ENCODE measurements at places on chromosomes 16 and 17. TPM values are rescaled to one million over a fixed set of nuclear protein-coding genes. Genes with fewer than 3 reads are reported as not detected.

TMEM238L gene
- total RNA-seq = not detected

DNA sequence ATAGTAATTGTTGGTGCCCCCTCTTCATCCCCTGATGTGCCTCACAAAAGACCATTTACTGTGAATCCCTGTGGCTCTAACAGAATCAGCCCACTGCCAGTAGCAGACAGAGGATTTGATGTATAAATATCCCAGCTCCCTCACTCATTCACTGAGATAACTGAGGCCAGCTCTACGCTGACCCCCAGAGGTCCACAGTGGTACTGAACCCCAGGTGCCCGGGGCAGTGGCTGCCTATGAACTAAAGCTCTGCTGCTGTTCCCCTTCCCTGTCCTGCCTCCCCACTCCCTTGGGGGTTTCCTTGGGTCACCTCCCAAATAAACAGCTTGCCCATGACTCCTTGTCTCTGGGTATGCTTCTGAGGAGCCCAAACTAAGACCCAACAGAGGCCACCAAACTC is 295.8 kb downstream of the FOXL1 start:
- H3K4me1 ChIP-seq = no peaks in the 10 kb centered on the region
- no peak for DNase-seq
- peaks cover 49% of the 10 kb centered on the region for H3K27me3 ChIP-seq
- H3K36me3 ChIP-seq = no peaks in the 10 kb centered on the region
- no peak overlapping the region for H3K27ac ChIP-seq

GRCh38 chr16:17155485-17155884 is 315.3 kb downstream of the XYLT1 start:
- H3K27me3 ChIP-seq = peaks cover 8% of the 10 kb centered on the region
- H3K4me3 ChIP-seq = no peak overlapping the region
- no peaks in the 10 kb centered on the region for H3K4me1 ChIP-seq

- H3K27ac ChIP-seq = no peak overlapping the region
- no peak overlapping the region for H3K4me3 ChIP-seq
- H3K27me3 ChIP-seq = no peaks in the 10 kb centered on the region
Observed at GRCh38 chr17:258045-258734, 76.7 kb upstream of the DOC2B start.

DNA sequence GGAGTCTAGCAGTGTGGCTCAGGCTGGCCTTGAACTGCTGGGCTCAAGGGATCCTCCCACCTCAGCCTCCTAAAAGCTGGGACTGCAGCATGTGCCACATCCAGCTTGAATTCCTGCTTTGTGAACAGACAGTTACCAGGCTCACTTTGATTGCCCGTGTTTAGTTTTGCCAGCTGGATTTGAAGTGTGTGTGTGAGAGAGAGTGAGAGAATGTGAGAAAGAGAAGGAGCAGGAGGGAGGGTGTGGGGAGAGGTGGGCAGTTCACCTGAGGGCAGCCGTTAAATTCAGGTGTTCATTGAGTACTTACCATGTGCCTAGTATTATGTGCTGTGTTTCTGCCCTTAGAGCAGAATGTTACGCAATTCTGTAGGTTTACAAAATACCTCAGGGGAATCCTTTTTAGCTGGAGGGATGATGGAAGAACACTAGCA is 4.7 kb downstream of the DUSP14 start:
- no peak overlapping the region for H3K4me3 ChIP-seq
- H3K4me1 ChIP-seq = peaks cover 61% of the 10 kb centered on the region
- H3K36me3 ChIP-seq = no peaks in the 10 kb centered on the region
- DNase-seq = peak; percentile 51
- H3K27me3 ChIP-seq = no peaks in the 10 kb centered on the region
- peak overlapping the region; percentile 67 for H3K27ac ChIP-seq

- H3K27me3 ChIP-seq = peaks cover 77% of the 10 kb centered on the region
- H3K4me1 ChIP-seq = no peaks in the 10 kb centered on the region
- no peaks in the 10 kb centered on the region for H3K36me3 ChIP-seq
- no peak for DNase-seq
Observed at GRCh38 chr17:1164935-1165556, 14.7 kb downstream of the ABR start.

GOSR1 gene
- 44.6 TPM for total RNA-seq

DNA sequence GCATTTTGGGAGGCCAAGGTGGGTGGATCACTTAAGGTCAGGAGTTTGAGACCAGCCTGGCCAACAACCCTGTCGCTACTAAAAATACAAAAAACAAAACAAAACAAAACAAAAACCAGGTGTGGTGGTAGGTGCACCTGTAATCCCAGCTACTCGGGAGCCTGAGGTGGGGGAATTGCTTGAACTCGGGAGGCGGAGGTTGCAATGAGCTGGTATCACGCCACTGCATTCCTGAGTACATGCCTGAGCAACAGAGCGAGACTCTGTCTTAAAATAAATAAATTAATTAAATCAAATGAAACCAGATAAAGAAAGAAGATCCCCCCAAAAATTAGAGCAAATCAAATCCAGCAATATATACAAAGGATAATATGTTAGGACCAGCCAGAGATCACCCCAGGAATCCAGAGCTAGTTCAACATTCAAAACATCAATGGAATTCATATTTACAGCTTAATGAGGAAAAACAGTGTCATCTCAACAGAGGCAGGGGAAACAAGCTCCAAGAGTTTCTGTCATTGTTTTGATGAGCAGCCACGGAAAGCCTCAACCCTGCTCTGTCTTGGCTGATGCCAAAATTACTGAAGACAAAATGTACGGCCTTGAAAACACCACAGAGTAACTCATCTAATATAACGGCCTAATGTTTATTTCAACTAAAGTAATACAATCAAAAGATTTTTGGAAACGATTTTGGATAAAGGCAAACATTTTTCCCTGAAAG is 3.7 kb downstream of the PEMT start:
- H3K4me1 ChIP-seq = peaks cover 28% of the 10 kb centered on the region
- no peak for DNase-seq
- H3K27ac ChIP-seq = no peak overlapping the region
- no peaks in the 10 kb centered on the region for H3K27me3 ChIP-seq

MAPT gene
- total RNA-seq = 2.1 TPM

DNA sequence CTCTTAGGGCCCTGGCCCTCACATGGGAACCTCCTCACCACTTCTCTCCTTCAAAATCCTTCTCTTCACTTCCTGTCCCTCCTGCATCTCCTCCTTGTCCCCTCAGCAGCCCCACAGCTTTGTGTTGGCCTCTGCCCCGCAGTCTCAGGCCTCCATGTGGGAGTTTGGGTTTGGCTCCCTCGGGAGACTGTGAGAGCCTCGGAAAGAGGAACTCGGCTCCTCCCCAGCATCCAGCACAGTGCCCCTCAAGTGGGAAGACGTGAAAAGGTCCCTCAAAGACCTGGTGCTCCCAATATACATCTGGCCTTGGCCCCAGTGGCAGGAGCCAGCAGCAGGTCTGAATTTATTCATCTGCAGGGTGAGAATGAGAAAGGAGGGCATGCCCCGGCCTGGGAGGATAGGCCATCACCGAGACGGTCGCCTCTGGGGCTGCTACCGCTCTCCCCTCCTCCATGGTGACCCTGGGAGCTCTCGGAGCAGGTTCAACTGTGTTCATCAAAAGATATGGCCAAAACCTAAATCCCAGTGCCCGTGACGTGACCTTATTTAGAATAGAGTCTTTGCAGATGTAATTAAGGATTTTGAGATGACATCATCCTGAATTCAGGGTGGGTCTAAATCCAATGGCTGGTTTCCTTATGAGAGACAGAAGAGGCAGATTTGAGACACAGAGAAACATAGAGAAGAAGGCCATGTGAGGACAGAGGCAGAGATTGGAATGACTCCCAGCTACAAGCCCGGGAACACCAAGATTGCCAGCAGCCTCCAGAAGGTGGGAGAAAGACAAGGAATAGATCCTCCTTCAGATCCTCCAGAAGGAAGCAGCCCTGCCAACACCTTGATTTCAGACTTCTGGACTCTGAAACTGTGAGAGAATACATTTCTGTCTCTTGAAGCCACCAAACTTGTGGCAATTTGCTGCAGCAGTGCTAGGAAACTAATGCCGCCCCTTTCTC is 135.1 kb downstream of the MRM1 start:
- no peak overlapping the region for H3K4me3 ChIP-seq
- H3K36me3 ChIP-seq = no peaks in the 10 kb centered on the region
- no peak overlapping the region for H3K27ac ChIP-seq
- no peaks in the 10 kb centered on the region for H3K4me1 ChIP-seq
- H3K27me3 ChIP-seq = peaks cover 52% of the 10 kb centered on the region
- DNase-seq = no peak

GRCh38 chr16:15466131-15466530 is 31.7 kb downstream of the BMERB1 start:
- DNase-seq = no peak
- no peak overlapping the region for H3K27ac ChIP-seq
- H3K27me3 ChIP-seq = no peaks in the 10 kb centered on the region
- no peak overlapping the region for H3K4me3 ChIP-seq

GRCh38 chr17:62855156-62855555 is 47.0 kb upstream of the MARCHF10 start:
- H3K27me3 ChIP-seq = peaks cover 12% of the 10 kb centered on the region
- no peaks in the 10 kb centered on the region for H3K36me3 ChIP-seq
- no peak overlapping the region for H3K4me3 ChIP-seq
- no peaks in the 10 kb centered on the region for H3K4me1 ChIP-seq

GRCh38 chr17:4358154-4358553 is 8.3 kb downstream of the UBE2G1 start:
- no peaks in the 10 kb centered on the region for H3K27me3 ChIP-seq
- H3K27ac ChIP-seq = no peak overlapping the region
- peaks cover 5% of the 10 kb centered on the region for H3K36me3 ChIP-seq
- H3K4me3 ChIP-seq = no peak overlapping the region
- no peak for DNase-seq

DNA sequence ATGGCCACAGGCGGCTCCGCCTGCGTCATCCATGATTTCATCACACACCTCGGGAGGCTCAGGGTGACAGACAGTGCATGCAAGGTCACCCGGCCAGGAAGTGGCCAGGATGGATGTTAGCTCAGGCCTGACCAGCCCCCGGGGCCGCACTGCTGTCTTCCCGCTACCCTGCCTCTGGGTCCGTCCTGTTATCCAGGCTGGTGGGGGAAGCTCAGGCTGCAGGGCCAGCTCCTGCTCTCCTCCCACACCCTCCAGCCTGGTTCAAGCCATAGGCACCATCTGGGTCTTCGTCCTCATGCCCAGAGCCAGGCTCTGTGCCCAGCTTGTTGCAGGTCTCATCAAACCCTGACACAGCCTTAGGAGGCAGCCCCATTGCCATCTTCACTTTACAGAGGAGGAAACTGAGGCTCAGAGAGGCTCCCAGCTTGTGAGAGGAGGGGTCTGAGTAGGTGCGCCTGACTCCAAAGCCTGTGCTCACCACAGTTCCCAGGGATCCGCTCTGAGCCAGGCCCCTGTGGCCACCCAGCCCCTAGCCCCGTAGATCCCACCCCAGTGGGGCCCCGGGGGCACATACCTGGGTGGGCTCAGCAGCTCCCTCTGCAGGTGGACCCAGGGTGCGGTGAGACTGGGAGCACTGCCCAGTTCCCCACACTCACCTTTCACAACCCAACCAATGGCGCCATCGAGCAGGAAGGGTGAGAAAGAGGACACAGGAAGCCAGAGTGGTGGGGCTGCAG is 412 bp upstream of the ADGRG3 start:
- H3K4me1 ChIP-seq = peaks cover 69% of the 10 kb centered on the region
- no peaks in the 10 kb centered on the region for H3K27me3 ChIP-seq
- peak; percentile 91 for DNase-seq
- H3K27ac ChIP-seq = peak overlapping the region; percentile 79
- H3K4me3 ChIP-seq = peak overlapping the region; percentile 60

GRCh38 chr17:70405492-70406220 is 236.3 kb downstream of the KCNJ2 start:
- H3K4me1 ChIP-seq = no peaks in the 10 kb centered on the region
- H3K27ac ChIP-seq = no peak overlapping the region
- no peaks in the 10 kb centered on the region for H3K36me3 ChIP-seq
- DNase-seq = no peak

GRCh38 chr17:40646791-40647623 is 611 bp downstream of the SMARCE1 start:
- H3K27me3 ChIP-seq = no peaks in the 10 kb centered on the region
- H3K4me1 ChIP-seq = peaks cover 41% of the 10 kb centered on the region
- 0 out of 2 replicates have a peak, but pooled peaks cover 2% of the 10 kb centered on the region for H3K36me3 ChIP-seq
- H3K27ac ChIP-seq = peak overlapping the region; percentile 96
- H3K4me3 ChIP-seq = peak overlapping the region; percentile 97

- no peak for DNase-seq
- no peaks in the 10 kb centered on the region for H3K4me1 ChIP-seq
- H3K27me3 ChIP-seq = no peaks in the 10 kb centered on the region
- H3K27ac ChIP-seq = no peak overlapping the region
- no peaks in the 10 kb centered on the region for H3K36me3 ChIP-seq
Observed at GRCh38 chr17:61144137-61144536, 255.5 kb upstream of the TBX2 start.

DNA sequence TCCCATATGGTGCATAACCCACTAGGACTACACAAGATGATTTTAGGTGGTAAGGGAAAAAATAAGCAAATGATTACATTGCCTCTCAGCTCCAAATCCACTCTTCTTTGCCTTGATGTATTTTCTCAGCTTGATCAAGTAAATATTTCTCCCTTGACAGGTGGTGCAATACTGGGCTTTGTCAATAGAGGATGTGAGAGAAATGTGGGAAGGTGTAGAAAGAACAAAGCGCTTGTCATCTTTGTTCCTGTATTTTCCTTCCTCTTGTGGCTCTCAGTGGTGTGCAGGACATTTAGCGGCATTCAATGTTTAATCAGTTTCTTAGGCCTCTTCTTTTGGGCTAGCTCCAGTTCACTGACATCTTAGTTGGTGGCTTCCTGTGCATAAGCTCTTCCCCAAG is 1165.8 kb upstream of the GOT2 start:
- DNase-seq = no peak
- no peak overlapping the region for H3K4me3 ChIP-seq
- no peaks in the 10 kb centered on the region for H3K27me3 ChIP-seq
- no peaks in the 10 kb centered on the region for H3K36me3 ChIP-seq
- H3K4me1 ChIP-seq = no peaks in the 10 kb centered on the region

DNA sequence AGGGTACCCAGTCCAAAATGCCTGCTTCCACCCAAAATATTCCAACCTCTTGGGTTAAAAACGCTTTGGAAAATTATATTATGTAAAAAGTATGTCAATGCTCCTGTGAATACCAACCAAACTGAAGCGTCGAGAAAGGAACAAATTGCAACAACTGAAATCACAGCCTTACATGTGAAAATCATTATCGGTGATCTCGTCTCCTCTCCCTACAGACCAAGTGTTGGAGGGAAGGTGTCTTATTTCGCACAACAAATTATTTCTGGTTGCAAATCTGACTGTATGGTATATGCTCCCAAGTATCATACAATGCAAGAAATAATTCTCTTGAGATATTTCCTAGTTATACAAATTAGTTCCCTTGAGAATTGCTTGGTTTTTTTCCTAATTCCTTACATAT is 89.3 kb upstream of the CDYL2 start:
- no peak overlapping the region for H3K27ac ChIP-seq
- H3K4me1 ChIP-seq = peaks cover 6% of the 10 kb centered on the region
- H3K27me3 ChIP-seq = no peaks in the 10 kb centered on the region

All from HepG2 (cell line).